ENCODE measurements at places on chromosomes 6 and 20. TPM values are rescaled to one million over a fixed set of nuclear protein-coding genes. Genes with fewer than 3 reads are reported as not detected.

DNA sequence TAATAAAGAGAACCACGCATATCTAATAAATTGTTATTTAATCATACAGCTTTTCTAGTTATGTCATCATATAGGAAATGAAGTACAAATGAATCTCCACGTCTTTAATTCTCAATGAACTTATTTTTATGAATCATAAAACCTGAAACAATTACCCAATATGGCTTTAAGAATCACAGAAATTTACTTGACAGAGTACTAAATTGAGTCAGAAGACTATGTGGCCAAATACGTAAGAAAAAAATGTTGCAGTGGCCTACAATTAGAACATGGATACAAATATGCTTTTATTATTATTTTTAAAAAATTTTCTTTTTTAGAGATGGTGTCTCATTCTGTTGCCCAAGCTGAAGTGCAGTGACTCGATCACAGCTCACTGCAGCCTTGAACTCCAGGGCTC, 584.7 kb upstream of the SLC35B3 start:
- no peak for DNase-seq

PRL gene
- not detected for total RNA-seq

GRCh38 chr20:14489544-14489943, 152.1 kb upstream of the FLRT3 start:
- DNase-seq = no peak

- DNase-seq = peak; percentile 19
Observed at GRCh38 chr20:50276119-50277063, 85.8 kb downstream of the CEBPB start.

GRCh38 chr6:89895276-89895874, 1.1 kb downstream of the GJA10 start:
- no peak for DNase-seq

NRM gene
- total RNA-seq = 4.3 TPM

DNA sequence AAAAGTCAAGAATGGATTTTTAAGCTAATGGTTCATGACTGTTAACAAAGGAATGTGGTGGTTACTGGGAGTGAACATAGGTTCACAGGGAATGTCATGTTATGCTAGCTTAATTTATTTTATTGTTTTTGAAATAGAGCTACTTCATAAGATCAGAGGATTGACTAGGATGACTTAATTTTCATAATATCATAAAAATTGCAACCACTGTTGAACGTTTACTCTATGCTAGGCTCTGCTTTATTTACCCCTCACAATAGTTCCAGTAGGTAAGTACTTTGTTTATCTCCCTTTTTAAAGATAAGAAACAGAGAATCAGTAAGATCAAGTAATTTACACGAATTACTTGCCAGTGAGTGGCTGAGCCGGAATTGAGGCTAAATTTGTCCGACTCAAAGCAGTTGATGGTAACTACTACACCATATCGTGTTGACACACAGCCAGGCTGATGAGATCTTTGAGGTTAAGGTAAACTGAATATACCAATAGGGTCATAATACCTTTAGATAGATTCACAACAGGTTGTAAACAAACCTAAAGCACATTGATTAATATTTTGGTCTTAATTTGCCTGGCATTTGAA, 194.6 kb upstream of the CITED2 start:
- no peak for DNase-seq

- DNase-seq = no peak
Observed at GRCh38 chr6:106360989-106361430, 493 bp downstream of the CRYBG1 start.

- DNase-seq = peak; percentile 24
Observed at GRCh38 chr6:29129326-29130012, 21.6 kb downstream of the OR2J3 start.

DNA sequence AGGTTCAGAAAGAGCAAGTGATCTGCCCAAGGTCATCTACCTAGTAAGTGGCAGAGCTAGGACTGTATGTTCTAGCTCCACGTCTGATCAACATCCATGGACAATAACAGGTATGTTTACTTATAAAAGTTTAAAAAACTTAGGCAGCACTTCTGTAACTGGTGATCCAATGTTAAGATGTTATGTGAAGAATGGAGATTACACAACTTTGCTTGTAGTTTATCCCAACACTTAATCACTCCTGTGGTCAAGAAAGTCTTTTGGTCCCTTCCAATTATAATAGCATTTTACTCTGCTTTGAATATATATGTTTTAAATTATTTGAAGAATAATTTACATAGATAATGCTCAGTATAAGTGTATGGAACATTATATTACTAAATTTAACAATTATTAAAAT, 4.8 kb downstream of the FBXO30 start:
- no peak for DNase-seq

DNA sequence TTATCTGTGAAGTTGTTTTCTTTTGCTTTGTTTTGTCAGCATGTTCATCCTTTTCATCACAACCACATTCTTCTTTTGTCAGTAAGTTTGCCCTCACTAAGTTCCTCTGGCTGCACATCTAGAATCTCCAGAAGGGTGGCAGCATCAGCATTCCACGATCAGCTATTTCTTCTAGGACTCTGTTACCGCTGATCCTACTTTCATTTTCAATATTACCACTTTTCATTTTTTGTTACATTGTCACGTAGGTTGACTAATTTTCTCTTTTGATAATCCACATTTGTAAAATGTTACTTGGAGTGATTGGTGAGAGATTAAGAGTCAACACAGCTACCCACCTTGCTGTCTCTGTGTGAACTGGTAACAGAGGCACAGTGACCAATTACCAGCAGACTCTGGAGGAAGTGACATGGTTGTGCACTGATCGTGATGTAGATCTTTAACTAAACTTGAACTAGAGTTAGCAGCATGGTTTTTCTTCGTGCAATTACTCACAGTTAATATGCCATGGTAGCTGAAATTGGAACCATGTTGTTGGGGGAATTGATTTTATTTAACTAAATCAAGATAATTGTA, 307.9 kb upstream of the SLC35B3 start:
- no peak for DNase-seq

DNA sequence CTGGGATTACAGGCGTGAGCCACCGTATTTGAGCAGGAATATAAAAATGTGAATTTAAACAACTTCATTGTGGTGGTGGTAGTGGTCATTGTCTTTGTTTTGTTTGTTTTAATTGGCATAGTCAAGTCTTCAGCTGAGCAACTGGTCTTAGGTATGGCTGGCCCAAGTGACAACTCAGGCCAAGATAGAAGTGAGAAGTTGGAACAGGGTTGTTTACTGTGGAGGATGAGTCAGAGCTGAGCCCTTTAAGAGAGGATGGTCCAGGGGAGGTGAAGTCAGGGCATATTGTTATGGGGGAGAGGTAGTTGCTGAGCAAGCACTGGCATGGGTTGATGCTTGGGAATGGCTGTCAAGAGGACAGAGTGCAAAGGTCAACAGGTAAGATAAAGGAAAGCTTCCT, 308.2 kb downstream of the FARS2 start:
- no peak for DNase-seq

DNA sequence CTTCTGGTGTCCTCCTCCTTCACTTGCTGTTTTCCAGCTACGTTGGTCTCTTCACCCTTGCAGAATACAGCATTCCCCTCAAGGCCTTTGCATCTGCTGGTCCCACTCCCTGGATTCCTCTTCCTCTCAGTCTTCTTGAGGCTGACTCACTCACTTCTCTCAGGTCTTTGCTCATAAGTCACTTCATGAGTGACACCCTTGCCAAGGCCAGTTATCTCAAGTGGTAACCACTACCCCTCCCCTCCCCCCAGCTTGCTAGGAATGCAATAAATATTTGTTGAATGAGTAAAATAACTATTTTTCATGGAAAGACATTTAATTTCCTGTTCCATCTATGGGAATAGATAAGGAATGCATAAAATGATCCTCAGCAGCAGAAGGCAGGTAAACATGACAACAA, 131.7 kb downstream of the PLCB4 start:
- no peak for DNase-seq

DNA sequence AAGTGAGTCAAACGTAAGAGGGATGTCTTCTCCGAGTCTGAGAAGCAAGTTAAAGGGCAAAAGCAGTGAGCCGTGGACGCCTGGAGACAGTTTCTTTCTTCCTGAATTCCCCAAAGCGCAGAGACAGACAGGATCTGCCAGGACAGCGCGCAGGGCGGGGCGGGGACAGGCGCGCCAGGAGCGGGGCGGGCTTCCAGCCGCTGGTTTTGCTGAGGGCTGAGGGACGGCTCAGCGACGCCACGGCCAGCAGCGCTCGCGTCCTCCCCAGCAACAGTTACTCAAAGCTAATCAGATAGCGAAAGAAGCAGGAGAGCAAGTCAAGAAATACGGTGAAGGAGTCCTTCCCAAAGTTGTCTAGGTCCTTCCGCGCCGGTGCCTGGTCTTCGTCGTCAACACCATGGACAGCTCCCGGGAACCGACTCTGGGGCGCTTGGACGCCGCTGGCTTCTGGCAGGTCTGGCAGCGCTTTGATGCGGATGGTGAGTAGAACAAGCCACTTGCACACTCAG, at the start of gene SCGN:
Gene SCGN (plus strand): TSS at position 209 of the 509 bp plus-strand sequence. CDS start 189 bp downstream, at position 398.
- peak; percentile 84 for DNase-seq

GRCh38 chr6:159678574-159678973, 14.5 kb downstream of the SOD2 start:
- no peak for DNase-seq

DNA sequence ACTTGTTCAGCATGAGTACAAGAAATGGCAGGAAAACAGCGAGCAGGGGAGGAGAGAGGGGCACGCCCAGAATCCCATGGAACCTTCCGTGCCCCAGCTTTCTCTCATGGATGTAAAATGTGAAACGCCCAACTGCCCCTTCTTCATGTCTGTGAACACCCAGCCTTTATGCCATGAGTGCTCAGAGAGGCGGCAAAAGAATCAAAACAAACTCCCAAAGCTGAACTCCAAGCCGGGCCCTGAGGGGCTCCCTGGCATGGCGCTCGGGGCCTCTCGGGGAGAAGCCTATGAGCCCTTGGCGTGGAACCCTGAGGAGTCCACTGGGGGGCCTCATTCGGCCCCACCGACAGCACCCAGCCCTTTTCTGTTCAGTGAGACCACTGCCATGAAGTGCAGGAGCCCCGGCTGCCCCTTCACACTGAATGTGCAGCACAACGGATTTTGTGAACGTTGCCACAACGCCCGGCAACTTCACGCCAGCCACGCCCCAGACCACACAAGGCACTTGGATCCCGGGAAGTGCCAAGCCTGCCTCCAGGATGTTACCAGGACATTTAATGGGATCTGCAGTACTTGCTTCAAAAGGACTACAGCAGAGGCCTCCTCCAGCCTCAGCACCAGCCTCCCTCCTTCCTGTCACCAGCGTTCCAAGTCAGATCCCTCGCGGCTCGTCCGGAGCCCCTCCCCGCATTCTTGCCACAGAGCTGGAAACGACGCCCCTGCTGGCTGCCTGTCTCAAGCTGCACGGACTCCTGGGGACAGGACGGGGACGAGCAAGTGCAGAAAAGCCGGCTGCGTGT, 11.6 kb downstream of the TNFAIP3 start:
- peak; percentile 87 for DNase-seq

GRCh38 chr6:156928972-156929371, 151.8 kb downstream of the ARID1B start:
- no peak for DNase-seq
